ENCODE measurements at places on chromosomes 5 and 9.

GRCh38 chr9:131631306-131631705, 86.0 kb downstream of the PRRT1B start:
- DNase-seq: no peak

DNA sequence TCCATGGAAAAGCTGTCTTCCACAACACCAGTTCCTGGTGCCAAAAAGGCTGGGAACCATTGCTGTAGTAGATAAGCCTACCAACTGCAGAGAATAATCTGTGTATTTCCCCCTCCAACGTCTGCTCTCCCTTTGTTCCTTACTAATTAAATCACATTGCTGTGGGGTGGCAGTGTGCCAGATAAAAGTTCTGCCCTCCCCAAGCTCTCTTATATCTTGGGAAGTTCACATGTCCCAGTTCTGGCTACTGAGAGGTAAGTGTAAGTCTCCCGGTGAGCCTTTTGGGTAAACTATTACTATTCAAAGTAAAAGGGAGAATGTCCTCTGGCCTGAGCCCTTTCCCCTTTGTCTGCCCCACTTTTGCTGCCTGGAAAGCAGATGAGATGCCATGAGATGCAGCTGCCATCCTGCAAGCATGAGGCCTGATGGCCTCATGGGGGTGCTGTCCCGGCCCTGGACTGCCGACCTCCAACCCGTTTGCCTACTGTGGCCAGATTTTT, 14.7 kb downstream of the ENC1 start:
- DNase-seq: no peak

DNA sequence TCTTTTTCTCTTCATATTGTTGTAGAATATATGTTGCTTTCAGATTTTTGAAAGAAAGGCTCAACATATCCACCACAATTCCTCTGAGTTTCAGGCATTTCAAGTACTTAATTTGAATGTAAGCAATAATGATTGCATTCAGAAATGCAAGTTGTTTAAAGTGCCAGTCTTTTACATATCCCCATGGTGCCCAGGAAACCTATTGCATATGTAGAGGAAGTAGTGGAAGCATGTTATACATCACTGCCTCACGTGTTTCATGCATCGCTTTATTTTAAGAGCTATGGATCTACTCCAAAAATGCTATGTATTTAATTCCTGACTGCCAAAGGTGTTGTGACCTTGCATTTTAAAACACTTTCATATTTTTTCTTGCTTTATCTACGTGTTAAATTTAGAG, 28.1 kb downstream of the CPEB4 start:
- DNase-seq: no peak

GRCh38 chr9:74609671-74610405, 112.7 kb downstream of the RORB start:
- no peak for DNase-seq

DNA sequence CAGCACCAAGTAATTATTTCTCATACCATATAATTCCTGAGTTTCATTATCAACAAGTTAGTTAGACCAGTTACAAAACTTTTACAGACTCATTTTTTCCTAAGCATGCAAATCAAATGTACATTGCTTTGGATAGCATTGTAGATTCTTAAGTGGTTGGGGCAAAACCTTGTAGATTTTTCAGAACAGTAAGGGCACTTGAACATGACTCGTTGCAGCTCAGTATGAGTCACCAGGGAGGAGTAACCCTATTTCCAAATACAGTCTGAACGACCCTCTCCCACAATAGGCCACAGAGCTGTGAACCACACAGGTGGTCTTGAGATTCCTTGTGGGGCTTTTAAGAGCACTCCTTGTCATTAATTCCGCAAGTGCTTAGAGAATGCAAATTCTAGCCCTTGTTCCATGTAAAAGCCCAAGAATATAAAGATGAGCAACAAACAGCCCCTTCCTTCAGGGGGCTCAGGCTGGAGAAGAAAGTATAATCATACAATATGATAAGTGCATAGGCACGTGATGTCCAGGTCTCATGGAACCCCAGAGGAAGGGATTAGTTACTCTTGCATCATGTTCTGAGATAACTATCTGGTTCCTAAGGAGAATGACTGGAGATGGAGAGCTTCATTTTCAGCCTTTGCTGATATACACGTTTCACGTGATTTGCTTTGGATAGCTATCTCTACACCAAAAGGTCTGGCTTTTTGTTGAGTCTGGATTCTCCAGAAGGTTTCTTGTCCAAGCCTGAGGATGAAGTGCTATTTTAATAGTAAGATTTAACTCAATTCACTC, 295.7 kb downstream of the KCNN2 start:
- no peak for DNase-seq

DNA sequence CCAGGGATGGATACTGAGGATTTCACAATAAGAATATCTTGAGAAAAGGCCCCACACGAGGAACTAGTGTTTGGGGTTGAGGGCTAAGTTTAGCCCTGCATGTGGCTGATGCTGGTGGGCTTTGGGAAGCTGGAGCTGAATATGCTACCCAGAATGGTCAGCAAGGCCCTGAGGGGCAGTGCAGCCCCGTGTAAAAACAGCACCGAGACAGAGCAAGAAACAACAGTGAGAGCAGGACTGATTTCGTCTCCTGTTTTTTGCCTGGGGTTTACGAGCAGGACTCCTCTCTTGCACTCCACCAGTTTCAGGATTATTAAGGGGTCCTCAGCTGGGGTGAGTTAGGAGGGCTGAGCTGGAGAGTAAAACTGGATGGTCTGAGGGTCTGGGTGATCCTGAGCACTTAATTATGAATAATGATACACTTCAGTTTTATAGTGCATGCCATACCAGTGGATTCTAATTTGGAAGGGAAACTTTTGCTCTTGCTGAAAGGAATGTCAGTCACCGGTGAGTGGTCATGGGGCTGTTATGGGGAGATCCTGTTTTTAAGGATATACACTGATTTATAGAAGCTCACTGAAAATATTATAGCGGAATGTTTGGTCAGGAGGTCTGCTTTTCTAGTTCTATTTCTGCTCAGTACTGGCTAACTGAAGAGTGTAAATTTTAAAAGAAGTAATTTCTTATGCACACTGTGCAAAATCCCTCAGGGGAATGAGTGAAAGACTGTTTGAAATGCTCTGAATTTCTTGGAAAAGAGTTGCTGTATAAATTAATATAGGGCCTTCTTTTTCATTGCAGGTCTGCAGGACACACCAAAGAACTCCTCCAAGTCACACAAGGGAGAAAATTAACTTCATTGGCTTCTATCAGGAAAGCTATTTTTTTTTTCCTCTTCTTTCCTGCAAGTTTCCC, 42.7 kb upstream of the NFIB start:
- DNase-seq: no peak

GRCh38 chr5:167812871-167813270, 478.6 kb upstream of the WWC1 start:
- DNase-seq: no peak

- DNase-seq: no peak
Observed at GRCh38 chr5:94240993-94241651, 377.3 kb downstream of the KIAA0825 start.

Measured in esophagus squamous epithelium (tissue), 5 donors.